ENCODE measurements at places on chromosomes 4 and X.

DNA sequence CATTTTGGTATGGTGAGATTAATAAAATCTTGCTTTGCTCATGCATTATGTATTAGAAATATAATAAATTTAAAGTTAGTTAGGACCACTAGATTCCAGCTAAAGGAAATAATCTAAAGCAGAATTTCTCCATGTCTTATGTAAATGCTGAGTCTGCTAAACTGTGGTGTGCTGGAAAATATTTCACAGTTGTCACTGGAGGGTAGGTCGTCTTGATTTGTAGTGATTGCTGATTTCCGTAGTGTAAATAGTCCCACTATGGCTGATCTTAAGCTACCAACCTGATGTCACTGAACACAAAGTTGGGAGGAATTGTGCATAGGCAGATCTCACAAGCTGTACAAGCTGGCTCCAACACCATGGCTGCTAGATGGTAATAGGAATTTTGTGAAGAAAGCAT lies 133.4 kb upstream of the NR3C2 start:
- no peak for DNase-seq

GRCh38 chrX:148865277-148866210 lies 365.1 kb downstream of the AFF2 start:
- DNase-seq: no peak

DNA sequence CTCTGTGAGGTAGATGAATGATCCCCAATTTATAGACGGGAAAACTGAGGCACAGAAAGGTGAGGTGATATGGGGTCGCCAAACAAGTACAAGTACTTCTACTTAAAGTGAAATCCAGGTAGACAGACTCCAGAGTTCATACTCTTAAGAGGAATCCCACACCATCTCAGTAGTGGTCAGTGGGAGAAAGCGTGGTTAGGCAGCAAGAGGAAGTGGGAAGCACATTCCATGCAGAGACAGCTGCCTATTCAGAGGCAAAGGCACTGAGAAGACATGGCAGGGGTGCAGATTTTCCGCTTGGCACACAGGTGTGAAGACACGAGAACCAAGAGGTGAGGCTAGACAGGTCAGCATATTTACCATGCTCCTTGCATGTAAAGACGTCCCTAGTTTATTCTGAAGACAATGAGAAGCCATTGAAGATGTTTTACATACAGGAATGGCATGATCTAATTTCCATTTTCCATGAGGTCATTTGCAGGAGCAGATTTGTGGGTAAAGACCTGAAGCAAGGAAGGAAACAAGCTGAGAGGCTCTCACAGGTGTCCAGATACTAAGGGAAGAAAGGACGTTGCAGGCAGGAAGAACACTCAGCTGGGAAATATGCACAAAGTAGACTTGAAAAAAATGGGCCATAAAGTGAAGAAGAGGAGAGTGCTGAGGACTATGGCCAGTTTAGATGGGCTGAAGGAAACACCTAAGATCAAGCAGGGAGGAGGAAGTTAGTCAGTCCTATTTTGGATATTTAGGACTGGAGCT lies 17.3 kb upstream of the CLNK start:
- DNase-seq: no peak

- DNase-seq: no peak
Measured at GRCh38 chrX:44871114-44871645, 1.8 kb upstream of the KDM6A start.

DNA sequence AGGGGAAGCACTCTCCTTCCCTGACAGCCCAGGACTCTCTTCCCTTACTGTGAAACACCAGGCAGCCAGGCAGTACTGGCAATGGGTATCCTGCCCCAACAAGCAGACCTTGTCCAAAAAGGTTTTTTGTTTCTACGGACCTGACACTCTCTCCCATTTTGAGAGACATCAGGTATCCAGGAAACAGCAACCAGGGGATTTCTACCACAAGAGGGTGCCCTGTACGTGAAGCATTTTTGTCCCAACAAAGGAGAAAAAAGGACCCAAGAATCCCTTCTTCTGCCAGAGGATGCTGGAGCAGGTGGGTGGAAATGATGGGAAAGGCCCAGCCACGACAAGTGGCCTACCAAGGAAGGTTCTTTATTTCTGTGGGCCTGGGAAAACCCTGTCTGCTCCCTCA lies 65.7 kb upstream of the FGF13 start:
- DNase-seq: no peak

GRCh38 chrX:152904151-152905080 lies 6.5 kb downstream of the ZNF185 start:
- DNase-seq: no peak

- DNase-seq: no peak
Measured at GRCh38 chrX:130746709-130747342, 156.2 kb downstream of the ENOX2 start.

GRCh38 chr4:154455111-154455510 lies 36.5 kb downstream of the DCHS2 start:
- DNase-seq: no peak

- DNase-seq: no peak
Measured at GRCh38 chrX:109797311-109797975, 64.4 kb upstream of the ACSL4 start.

- no peak for DNase-seq
Measured at GRCh38 chrX:153744210-153745066, 19.6 kb upstream of the PLXNB3 start.

- DNase-seq: no peak
Measured at GRCh38 chr4:71456841-71457240, 118.0 kb downstream of the SLC4A4 start.

DNA sequence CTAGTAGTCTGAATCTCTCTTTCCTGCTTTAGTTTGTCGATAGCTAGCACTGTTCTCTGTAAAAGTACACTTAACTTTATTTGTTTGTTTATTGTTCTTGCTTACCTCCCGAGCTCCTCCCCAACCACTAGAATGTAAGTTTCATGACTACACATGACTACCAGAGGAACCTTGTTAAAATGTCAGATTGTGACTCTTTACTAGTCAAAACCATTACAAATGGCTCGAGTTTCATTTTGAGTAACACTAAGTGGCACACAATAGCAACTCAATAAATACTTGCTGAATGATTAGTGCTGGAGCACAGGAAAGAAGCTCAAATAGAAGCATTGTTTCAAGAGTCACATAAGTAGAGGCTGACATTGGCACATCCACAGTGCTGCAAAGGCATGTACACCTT lies 116.1 kb downstream of the MAPK10 start:
- no peak for DNase-seq

DNA sequence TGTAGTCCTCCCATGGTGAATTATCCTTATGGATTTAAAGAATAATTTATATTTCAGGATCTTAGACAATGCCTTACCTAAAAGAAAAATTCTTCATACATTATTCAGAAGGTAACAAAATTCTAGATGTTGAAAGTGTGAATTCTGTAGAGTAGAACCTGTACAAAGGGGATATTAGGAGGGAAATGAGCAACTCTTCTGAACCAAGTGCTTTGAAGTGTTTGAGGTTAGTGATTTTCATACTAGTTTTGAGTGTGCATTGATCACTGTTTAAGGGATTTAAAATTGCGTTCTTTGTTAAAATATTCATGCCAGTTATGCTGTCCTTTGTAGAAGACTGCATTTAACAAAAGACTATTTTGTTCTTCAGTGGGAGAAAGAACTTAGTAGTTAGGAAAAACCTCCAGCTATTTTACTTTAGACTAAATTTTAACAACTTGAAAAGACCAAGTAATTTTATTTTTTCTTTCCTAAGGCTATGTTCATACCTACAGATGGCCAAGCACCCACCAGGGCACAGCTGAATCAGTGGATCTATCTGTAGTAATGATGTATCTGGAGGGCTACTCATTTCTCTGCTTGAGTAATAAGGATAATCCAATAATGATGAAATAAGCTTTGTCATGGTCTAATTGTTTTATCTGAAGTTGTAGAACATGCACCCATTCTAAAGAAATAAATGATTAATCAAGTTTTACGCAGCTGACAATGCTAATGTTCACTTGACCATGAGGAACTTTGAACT lies 134.3 kb upstream of the RPS6KA6 start:
- DNase-seq: no peak

DNA sequence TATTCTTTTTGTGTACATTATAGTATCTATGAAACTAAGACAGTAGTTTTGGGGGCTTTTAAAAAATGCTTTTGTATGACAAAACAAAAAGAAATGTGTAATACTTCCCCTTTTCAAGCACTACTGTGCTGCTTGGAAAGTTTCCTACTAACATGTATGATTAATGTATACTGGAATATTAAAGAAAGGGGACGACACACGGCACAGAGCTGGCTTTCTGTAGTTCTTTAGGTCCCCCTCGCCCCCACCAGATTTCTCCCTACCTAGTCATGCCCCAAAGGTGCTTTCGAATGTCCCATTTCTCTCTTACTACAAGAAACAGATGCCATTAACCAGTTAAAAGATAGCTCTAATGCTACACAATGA lies 1.6 kb upstream of the AP1S2 start:
- DNase-seq: no peak

DNA sequence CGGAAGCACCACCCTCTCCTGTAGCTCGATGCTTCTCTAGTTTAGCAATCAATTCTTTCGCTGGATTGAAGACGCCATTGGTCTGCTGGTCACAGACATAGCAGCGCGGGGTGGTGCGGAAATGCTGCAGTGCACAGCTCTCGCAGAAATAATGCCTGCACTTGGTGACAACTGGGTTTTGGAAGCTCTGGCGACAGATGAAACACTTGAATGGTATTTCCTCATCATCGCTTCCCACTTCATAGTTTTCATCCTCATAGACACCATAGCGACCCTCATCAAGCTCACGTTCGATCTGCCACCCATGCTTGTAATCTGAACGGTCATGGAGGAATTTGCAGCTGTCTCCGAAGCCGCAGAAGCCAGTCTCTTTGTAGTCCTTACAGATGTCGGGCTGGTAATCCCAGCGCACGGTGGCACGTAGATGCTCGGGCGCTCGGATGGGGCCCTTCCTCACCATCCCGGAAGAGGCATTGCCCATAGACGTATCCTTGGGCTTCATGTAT lies 854 bp downstream of the RNF113A start:
- DNase-seq: no peak

DNA sequence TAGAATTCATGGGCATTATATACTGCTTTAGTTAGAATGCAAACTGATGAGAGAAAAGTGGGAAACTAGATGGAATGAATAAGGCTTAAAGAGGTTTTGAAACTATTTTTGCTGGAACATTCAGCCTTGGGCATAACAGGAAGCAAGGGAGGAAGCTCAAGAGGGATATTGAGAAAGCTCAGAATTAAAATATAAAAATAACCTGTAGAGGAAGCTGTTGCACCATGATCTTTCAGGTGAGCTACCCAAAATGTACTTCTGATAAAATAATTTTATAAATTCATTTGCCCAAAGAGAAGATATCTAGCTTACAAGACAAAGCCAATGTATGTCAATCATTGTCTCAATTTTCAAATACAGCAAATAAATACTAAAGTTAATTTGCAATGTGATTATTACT lies 11.3 kb downstream of the GC start:
- DNase-seq: no peak

DNA sequence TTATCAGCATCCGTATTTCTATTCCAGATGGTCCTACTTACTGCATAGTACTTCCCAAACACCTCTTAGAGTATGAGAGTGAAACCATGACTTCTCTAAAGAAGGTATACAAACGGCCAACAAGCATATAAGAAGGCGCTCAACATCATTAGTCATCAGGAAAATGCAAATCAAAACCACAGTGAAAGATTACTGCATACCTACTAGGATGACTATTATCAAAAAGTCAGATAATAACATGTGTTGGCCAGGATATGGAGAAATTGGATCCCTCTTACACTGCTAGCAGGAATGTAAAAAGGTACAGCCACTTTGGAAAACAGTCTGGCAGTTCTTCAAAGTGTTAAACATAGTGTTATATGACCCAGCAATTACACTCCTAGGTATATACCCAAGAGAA lies 215.3 kb upstream of the CXorf66 start:
- DNase-seq: no peak

DNA sequence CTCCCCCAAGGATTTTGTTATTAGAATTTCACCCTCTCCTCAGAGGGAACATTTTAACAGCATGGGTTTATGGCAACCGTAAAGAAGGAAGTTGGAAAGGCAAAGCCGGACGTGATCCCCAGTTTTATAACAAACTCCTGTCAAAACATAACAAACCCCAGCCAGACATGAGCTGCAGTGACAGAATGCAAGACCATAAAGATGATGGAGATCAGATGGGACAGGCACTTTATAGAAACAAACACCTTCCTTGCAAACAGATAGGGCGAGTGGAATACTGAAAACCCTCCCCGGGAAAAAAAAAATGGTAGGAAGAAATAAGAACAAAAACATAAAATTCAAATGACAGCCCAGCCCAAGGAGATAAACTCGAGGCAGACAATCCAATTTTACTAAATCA lies 281.4 kb downstream of the LDB2 start:
- no peak for DNase-seq

DNA sequence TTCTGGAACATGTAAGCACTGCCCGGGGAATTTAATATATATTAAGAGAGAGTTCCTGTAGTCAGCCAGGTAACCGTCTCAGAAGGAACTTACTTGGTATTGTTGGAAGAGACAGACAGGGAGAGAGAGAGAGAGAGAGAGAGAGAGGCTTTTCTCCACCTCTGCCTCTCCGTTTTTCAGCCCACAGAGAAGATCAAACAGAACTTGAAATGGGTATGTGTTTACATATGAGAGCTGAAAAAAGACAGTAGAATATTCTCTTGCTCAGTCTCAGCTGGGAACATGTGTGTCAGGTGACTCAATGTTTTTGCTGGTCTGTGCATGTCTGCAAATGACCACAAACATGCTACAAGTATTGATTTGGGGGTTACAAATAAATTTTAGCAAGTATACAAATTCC lies 81.9 kb downstream of the MAGED1 start:
- no peak for DNase-seq

GRCh38 chr4:155632310-155632840 lies 34.3 kb upstream of the GUCY1A1 start:
- DNase-seq: no peak

DNA sequence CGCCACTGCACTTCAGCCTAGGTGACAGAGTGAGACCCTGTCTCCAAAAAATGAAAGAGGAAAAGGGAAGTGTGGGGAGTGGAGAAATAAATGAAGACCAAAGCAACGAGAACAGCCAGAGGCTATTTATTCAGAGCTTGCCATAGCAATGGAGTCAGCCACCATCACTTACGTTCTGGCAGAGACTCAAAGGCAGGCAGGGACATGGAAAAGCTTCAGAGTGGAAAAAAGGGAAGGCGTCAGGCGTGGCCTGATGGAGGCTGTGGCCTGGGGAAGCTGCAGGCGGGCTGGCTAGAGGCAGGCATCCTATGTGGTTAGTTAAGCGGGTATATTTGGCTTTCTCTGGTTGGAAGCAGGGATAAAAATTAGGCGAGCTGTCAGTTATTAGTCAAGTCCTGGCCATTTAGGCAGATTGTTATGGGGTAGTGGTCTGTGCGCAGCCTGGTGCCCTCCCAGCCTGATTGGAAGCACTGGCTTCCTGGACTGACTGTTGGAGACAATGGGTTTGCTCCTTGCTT lies 73.3 kb downstream of the DCTD start:
- DNase-seq: no peak

- DNase-seq: no peak
Measured at GRCh38 chr4:85946821-85947220, 413.0 kb downstream of the MAPK10 start.

GRCh38 chr4:168734703-168735678 lies 238.1 kb downstream of the PALLD start:
- DNase-seq: no peak

- no peak for DNase-seq
Measured at GRCh38 chr4:139740531-139741041, 75.0 kb downstream of the MGST2 start.

Data from stimulated activated CD8-positive, alpha-beta memory T cell treated with anti-CD3 and anti-CD28 coated beads, Interleukin-15, amount 100 ng/mL, for 4 hours (primary cell).